Activated T-helper 1 cell treated with Interleukin-2 at 50 U/mL for 16 hours (primary cell): ENCODE measurements at places on chromosomes 3 and 15.

- DNase-seq = no peak
Observed at GRCh38 chr15:91973481-91973880, 120.0 kb downstream of the SLCO3A1 start.

- no peak for DNase-seq
Observed at GRCh38 chr3:189233225-189233858, 61.6 kb downstream of the TPRG1 start.

DNA sequence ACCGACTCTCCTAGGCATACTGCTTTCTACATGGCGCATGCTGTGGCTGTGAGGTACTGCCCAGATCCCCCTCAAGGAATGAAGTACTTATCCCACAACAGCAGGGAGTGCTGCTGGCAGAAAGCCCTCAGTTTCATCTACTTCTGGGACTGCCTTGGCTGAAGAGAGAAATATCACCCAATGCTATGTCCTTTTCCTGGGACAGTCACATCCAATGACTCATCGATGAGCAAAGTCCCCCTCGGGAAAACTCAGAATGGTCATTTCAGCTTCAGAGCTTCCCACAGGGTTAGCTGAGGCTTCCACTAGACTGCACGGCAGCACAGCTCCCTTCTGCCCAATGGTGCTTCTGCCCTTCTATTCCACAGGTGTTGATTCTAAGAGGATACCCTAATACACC, 3.6 kb upstream of the NMD3 start:
- DNase-seq = no peak

DNA sequence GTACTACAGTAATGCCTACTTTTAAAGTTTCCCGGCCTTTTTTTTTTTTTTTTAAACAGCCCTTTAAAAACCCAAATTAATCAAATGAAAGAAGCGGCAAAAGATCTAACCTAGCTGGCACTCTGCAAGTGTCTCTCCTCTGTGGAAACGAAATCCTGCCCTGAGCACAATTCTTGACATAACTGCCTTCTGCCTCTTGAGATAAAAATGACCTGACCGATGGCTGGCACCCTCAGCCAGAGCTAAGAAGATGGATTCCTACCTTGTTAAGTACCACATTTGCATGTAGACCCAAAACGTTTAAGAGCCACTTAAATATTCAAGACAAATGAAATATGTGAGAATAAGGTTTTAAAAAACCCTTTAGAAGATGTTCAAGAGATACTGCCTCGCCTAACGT, 16.6 kb upstream of the SLC12A8 start:
- DNase-seq = no peak

DNA sequence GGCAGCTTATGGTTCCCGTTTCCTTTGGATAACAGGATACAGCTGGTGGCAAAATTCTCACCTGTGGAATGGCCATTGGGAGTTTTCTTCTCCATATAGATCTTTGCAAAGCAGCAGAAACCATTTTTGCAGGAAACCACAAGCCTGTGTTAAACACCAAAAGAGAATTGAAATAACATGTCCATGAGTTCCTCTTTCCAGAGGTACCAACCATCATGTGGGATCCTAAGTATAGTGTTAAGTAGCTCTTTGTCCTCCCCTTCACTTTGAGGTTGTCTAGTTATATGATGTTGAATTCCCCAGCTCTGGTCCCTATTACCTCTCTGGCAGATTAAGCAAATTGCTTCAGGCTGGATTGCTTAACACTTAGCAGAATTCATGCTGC, 94.9 kb downstream of the AKAP13 start:
- DNase-seq = no peak

GRCh38 chr3:64514889-64515288, 172.9 kb downstream of the ADAMTS9 start:
- no peak for DNase-seq

GRCh38 chr3:160796089-160796812, 40.2 kb downstream of the PPM1L start:
- DNase-seq = no peak

- DNase-seq = no peak
Observed at GRCh38 chr15:72541674-72542073, 67.5 kb downstream of the ARIH1 start.

DNA sequence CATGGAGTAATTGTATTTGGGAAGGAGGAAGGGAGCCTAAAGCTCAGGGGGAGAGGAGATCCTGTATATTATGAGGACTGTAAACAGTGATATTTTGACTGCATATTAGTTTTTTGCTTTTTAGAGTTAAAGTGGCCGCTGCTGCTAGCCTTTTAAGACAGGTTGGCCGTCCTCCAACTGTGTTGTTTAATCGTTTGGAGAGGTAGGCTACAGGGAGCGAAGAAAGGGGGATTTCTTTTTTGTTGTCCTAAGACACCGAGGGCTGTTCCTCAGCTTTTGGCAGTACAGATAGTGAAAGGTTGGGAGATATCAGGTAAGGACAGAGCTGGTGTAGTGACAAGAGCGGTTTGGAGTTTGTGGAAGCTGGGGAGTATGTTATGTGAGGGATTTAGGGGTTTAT, 38.2 kb upstream of the RNF7 start:
- DNase-seq = no peak

DNA sequence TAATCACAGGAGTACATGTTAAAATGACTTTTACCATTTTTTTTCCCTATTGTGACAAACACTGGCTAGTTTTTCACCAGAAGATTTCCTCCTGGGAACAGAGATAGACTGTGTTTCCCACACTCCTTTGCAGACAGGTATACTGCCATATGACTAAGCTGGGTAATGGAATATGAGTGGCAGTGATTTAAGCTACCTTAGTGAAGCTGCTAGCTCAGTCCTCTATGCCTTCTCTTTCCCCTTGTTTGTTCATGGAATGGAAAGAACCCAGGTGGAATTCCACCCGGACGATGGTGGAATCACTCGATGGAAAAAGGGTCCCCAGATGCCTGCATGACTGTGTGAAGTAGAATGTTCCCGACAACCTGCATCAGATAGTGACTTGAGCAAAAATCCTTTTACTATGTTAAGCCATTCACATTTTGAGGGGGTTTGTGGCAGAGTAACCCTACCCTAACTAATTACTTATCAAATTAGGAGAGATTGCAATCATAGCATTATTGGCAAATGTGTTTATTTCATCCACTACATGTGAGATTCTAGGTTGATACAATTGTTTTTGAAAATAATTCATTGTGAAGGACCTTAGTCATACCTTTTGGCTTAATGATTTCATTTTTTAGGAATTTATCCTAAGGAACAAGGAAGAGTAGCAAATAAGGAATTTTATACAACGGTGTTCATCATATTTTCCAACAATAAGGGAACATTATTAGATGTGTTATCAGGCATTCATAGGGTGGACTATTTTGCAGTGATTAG, 16.5 kb downstream of the THSD4 start:
- no peak for DNase-seq

GRCh38 chr3:185215873-185216606, 37.8 kb downstream of the EHHADH start:
- no peak for DNase-seq

DNA sequence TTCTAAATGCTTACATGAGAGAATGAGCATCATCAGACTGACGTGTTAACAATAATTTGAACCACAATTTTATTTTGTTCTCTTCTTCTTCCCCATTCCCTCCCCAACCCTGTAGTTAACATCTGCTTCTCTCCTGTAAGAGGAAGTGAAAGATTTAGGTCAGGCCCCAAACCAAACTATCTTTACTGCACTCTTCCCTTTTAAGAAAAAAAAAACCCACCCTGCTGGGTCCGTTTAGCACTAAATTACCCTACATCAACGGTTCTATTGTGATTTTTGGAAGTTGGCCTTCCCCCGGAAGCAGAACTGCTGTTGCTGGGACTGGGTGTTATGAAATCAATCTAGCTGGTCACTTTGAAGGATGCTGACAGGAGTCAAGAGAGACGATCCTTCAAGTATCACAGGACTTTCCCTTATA, 49.4 kb downstream of the NFKBIZ start:
- DNase-seq = no peak

DNA sequence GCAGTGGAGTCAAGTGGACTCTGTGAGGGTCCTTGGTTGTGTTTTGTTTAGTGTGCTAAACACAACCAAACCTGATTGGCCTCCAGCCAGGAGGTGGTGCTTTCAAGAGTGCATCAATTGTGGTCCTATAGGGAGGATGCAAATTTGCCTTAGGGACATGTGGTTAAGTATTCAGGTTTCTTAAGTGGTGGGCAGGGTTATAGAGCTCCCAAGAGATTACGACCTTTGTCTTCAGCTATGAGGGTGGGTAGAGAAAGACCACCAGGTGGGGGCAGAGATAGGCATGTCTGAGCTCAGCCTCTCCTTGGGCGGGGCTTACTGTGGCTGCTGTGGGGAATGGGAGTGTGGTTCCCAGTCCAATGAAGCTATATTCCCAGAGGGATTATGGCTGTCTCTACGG, 186.6 kb downstream of the SQOR start:
- no peak for DNase-seq

DNA sequence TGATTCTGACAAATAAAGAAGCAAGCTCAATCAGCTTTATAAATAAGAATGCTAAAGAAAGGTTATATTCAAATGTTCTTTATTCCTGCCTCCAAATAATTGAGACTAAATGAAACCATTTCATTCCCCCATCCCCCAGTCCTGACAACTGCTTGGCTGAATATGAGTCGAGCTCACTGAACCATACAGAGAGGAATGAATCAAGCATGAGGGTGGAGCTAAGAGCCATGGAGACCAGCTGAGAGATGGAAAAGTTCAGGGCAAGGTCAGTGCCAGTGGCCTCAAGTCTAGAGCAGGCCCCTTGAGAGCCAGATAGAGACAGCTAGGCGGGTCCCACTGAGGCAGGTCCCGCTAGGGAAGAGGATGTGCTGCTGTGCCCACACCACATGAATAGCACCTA, 188.7 kb upstream of the EIF1B start:
- DNase-seq = no peak

- no peak for DNase-seq
Observed at GRCh38 chr15:91790836-91791235, 62.7 kb upstream of the SLCO3A1 start.

DNA sequence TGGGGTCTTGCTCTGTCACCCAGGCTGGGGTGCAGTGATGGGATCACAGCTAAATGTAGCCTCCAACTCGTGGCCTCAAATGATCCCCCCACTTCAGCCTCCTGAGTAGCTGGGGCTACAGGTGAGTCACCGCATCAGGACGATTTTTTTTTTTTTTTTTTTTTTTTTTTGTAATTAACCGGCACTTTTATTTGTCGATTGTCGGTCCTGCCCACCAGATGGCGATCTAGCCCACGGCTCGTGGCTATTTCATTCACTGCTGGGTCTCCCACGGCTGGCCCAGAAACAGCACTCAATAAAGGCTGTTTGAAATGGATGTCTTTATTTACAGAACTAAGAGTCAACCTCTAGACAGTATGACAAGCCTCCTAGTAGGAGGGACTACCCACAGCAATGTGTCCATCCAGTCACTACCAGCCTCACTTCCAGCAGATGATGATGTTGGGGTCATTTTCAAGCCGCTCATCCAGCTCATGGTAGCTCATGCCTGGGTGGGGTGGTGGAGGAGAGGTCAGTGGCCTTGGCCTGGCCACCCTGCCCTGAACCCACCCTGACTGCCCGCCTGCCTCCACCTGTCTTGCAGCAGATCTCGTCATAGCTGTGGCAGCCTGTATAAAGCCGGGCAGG, 1.8 kb upstream of the ZMYND10 start:
- peak; percentile 70 for DNase-seq

DNA sequence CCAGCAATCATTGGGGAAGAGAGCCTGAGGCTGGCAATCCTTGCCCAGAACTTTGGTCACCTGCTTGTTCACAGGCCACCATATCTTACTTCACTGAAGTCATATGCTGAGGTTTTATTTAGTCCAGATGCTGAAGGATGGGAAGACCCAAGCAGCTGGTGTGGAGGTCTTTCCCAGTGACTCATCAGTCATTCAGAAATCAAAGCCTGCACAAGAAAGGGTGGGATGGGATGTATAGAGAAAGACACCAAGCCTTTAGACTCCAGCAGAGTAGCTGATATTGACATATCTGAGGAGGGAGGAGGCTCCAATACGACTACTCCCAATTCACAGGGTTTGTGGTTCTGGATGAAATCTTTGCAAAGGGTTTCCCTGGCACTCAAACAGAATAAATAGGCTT, 13.0 kb upstream of the PHLDB2 start:
- DNase-seq = no peak

DNA sequence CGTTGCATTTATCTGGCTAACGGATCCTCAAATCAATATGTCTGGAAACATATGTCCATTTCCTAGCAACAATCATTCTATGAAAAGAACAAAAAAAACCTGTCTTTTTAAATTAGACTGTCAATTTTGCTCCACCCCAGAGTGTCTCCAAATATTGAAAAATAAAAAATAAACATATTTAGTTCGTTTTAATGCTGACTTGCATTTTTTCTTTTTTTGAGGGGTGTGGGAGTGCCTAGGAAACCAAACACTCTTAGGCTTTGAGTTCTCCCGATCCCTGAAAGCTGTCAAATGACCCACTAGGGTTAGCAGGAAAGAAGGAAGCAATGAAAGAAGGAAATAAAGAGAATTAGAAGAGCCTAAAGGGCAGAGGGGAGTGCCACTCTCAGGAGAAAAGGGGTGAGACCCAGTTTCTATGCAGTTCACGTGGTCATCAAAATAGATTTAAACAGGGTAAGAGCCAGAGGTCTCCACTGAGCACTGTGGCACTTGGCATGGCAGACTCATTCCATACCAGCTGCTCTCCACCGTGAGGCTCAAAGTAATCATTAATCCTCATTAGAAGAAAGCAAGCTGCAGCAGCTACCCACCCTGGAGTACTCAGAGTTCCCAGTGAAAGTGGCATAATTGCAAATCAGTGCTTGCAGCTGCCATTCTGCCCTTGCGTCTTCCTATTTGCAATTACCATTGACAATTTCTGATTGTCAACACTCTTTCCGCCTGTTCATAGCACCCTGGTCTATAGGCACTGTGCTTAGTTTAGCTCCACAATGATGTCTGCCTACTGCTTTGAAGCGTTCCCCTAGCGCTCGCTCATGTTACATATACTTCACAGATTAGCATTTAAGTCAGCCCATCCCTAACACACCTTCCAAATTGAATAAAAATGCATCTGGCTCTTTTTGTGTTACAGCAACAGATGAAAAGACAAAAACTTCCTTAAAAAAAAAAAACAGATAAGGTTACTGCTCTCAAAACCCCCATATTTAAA, 32.3 kb downstream of the PDZRN3 start:
- no peak for DNase-seq

DNA sequence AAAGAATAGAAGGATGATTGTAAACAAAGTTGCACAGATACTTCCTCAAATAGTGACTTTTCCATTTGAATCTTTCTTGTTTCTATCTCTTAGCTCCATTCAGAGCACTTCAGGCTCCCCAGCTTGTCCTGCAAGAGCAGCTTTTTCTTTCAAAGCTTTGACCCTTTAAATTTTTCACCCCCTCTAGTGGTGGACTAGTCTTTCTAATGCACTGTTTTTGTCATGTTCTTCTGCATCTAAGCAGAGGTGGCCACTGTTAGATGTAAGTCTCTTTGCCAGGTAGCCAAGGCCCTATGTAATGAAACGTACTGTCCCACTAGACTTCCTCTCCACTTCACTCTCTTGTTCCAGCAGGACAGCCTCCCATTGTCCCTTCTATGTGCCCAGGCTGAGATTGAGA, 74.0 kb upstream of the MANF start:
- no peak for DNase-seq

DNA sequence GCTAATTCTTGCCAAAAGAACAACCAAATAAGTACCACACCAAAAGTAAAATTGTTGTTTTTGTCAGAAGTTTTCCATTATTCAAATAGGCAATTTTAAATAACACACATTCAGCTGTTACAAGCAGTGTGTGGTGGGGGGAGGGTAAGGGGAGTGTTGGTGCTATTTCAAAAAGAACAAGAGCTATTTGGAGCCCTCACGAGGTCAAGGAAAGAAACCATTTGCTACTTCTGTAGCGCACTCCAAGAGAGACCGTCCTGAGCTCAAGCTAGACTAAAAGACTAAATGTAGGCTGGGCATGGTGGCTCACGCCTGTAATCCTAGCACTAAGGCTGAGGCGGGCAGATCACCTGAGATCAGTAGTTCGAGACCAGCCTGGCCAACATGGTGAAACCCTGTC, 21.2 kb upstream of the IGF2BP2 start:
- no peak for DNase-seq
